HFF-Myc (cell line): ENCODE measurements at places on chromosomes 3 and 15.

GRCh38 chr3:102474207-102474606 lies 39.4 kb downstream of the ZPLD1 start:
- DNase-seq = no peak

DNA sequence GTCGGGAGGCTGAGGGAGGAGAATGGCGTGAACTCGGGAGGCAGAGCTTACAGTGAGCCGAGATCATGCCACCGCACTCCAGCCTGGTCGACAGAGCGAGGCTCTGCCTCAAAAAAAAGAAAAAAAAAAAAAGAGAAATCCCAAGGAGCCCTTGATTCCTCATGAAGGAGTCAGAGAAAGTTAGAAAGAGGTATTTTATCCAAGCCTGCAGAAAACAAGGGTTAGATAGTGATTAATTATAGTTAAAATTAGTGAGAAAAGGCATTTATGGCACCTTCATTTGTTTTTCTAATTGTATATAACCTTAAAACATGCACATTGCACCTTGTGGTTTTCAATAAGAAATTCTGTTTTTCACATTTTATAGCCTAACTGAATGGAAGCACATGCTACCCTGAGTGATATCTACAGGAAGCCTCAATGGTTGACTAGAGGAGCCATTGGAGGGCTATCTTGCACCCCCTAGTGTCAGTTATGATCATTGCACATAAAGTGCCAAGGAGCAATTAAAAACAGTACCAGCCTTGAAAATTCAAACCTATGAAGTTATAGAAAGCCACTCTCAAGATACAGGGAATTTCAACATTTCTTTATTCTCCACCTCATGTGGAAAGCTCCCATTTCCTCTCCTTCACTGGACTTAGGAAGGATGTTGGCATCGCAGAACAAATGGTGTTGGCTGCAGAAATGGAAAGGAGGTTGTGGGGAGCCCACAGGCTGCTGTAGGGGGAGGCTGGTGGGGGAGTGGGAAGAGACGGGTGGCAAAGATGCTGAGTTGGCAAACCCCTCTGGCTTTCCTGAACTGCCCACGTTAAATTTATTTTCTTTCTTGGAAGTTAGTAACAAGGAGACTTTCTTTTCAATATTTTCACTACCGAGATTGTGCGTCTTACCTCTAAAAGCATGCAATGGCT lies 48.5 kb downstream of the ITGA11 start:
- peak; percentile 49 for DNase-seq

DNA sequence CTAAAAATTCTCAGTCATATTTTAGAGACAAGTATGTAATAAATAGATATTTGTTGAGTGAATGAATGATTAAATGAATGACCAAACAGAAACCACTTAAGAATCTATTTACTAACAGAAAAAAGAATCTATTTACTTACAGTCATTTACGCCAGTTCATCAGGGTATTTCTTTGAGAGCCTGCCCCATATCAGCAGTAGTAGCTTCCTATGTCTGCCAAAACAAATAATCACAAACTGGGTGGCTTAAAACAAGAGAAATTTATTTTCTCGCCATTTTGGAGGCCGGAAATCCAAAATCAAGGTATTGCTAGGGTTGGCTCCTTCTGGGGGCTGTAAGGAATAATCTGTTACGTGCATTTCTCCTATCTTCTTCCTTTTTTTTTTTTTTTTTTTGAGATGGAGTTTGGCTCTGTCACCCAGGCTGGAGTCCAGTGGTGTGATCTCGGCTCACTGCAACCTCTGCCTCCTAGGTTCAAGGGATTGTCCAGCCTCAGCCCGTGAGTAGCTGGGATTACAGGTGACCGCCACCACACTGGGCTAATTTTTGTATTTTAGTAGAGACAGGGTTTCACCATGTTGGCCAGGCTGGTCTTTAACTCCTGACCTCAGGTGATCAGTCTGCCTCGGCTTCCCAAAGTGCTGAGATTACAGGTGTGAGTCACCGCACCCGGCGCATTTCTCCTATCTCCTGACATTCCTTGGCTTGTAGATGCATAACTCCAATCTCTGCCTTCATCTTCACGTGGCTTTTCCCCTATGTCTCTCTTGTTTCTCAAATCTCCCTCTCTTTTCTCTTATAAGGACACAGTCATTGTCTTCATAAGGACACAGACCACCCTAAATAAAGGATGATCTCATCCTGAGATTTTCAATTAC lies 65.2 kb upstream of the SPPL2A start:
- DNase-seq = no peak

GRCh38 chr3:53739966-53740365 lies 106.3 kb downstream of the CHDH start:
- no peak for DNase-seq
